ENCODE measurements at places on chromosomes 4 and X.

- DNase-seq, result no peak
Observed at GRCh38 chr4:105415281-105415744, 58.5 kb downstream of the PPA2 start.

DNA sequence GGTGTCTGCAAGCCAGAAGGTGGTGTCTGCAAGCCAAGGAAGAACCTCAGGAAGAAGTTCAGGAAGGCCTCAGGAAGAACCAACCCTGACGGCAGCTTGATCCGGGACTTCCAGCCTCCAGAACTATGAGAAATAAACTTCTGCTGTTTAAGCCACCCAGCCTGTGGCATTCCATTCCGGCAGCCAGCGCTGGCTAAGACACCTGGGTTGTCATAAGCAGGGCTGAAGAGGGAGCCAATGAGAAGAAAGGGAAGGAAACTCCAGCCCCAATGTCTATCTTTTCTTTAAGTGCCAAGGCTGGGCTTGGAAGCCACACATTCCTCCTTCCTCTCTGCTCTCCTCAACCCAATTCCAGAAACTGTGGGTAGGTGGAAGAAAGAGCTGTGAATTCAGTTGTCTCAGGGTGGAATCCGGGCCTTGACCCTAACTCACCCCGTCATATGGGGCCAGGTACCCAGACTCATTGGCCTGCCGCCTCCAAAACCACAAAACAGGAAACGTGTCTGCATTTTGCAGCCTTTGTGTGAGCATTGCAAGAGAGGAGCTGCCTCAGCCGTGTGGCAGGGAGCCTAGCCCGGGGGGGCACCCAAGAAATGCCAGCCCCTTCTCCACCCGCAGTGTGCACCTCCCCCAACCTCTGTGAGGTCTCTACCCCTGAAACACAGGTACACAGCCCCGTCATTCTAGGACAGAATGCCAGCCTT, 26.8 kb downstream of the CRMP1 start:
- DNase-seq, result no peak

DNA sequence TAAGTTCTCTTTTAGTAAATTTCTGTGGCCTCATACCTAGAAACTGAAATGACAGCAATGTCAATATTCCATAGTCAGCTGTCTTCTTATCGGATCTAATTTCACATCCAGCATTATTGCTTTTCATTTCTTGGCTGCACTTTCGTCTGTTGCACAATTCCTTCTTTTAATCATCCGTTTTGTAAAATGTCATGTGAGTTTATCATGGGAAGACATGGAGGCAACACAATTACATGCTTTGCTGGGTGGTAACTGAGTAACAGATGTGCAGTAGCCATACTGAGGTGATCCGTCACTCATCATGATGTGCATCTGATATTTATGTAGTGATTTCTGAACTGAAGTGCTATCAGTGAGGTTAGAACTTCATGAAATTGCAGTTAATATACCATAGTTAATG, 68.3 kb upstream of the SLC7A11 start:
- DNase-seq, result no peak

- no peak for DNase-seq
Observed at GRCh38 chr4:138573246-138573645, 331.1 kb upstream of the SLC7A11 start.

DNA sequence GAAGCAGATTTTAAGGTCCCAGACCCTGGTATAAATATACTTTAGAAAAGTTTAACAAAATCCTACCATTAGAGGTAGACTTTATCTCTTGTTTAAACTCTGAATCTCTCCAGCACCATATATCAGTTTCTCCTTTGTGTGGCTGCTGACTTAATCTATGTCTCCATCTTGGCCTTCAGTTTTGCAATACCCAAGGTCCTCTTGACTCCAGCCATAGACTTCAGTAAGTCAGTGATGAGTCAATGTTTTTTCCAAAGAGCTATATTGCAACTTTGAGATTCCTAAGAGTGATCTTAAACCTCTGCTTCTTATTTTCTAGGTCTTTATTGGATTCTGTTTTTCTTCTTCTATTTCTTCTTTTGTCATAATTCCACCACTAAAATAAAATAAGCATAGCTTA, 50.8 kb upstream of the ADGRL3 start:
- DNase-seq, result no peak

DNA sequence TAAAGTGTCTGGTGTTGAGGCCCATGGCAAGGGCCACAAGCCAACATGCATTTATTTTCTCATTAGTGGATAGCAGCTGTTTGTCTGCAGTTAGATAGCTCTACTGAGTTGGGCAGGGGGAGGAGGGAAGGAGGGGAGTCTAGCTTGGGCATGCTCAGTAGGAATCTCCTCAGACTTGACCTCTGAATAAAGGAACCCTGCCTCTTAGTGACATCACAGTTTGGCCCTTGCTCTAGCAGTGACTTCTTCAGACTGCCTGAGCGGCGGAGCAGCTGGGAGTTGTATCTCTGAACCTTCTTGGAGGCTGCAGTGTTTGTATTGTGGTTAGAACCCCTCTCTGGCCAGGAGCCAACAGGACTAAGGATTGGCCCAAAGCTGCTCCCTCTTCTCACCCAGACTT, 57.4 kb downstream of the BCORL1 start:
- DNase-seq, result no peak

DNA sequence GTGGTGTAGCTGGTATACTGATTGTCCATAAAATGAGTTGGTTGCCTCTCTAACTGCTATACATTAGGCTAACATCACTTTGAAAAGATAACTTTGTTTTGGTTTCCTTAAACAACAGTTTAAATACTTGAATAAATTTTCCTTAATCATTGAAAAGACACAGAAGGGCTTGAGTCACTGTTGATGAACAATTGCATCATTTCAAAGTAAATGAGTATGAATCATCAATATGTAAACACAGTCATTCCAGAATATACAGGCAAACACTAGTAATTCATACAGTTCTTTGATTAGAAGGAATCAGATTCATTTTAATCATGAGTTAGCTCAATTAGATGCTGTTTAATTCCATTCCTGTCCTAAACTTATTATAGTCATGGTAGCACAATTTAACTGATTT, 160.6 kb downstream of the AFF2 start:
- no peak for DNase-seq

DNA sequence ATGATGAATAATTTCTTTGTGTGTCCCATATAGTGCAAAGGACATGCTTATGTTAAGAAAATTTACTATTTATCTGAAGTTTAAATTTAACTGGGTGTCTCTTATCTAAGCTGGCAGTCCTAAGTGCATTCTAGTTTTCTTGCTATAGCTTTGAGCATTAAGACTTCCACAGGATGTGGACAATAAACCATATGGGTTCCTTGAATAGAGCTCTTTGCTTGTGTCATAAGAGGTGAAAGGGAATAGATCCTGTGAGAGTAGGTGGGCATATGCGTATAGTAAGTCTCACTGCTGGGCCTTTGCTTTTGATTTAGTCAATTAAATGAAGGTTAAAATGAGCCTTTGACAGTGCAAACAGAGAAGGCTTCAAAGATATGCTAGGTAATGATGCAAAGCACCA, 223.4 kb upstream of the GYPA start:
- no peak for DNase-seq

- DNase-seq, result no peak
Observed at GRCh38 chr4:78926826-78927225, 12.4 kb downstream of the PAQR3 start.

- no peak for DNase-seq
Observed at GRCh38 chr4:174189392-174190015, 94.0 kb downstream of the FBXO8 start.

GRCh38 chrX:10076765-10077164, 80.0 kb upstream of the CLCN4 start:
- DNase-seq, result no peak

GRCh38 chr4:176945334-176945733, 152.6 kb upstream of the VEGFC start:
- no peak for DNase-seq

GRCh38 chr4:152359208-152360044, 176.5 kb downstream of the FBXW7 start:
- no peak for DNase-seq

DNA sequence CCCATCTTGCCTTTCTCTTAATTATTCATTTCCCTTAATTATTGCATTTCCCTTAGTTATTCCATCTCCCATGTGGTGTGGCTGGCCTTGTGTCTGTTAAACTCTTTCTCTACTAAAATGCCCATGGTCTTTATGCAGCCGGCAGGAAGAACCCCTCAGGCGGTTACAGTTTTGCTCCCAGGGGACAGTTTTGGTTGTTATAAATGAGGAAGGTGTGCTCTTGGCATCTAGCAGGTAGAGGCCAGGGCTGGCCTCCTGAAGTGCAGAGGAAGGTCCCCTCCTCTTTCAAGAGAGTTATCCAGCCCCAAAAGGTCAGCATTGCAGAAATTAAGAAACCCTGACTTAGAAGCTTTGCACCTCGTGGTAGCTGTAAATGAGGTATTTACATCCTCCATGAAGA, 18.0 kb downstream of the TBL1X start:
- DNase-seq, result no peak

DNA sequence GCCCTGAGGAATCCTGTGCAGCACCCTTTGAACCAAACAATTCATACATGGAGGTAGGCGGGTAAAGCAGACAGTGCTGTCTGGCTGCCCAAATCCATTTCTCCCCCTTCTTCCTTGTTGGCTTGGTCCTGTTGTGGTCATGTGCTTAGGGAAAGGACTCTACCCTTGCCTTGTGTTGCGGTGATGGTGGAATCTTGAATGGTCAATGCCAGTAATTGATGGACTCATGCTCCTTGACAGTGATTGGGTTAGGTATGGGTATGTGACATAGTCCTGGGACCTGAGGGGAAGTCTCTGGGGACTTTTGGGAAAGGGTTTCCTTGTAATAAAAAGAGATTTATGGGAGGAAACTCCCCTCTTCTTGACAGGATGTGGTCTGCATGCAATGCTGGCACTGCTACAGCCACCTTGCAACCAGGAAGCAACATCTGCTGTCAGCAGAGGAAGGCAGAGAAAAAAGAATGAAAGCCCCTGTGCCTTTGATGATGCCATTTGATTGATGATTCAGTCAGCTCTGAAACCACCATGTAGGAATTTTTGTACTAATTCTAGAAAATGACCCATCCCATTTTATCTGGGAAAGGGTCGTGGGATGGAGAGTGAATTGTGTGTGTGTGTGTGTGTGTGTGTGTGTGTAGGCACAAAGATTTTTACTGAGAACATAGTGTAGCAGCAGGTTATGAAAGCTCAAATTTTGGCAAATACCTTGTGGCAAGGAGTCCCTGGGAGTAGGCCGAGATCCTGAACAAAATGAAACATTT, 30.0 kb upstream of the HUWE1 start:
- peak; percentile 38 for DNase-seq

GRCh38 chr4:94695384-94695783, 62.4 kb upstream of the BMPR1B start:
- no peak for DNase-seq

DNA sequence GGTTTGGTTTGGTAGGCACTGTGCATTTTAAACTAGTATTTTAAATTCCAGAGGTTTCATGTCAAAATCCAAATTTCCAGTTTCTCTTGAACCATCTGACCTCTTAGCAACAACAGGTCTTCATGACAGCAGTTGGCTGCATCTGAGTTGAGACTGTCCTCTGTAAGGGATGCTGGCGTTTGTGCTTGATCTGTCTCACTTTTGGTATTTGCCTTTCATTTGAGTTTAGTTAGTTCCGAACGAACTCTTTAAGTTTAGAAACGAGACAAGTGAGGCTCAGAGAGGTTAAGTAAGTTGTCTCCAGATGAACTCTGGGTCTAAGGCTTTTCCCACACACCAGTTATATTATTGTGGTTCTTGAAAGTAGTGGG, 29.1 kb downstream of the SPARCL1 start:
- no peak for DNase-seq

DNA sequence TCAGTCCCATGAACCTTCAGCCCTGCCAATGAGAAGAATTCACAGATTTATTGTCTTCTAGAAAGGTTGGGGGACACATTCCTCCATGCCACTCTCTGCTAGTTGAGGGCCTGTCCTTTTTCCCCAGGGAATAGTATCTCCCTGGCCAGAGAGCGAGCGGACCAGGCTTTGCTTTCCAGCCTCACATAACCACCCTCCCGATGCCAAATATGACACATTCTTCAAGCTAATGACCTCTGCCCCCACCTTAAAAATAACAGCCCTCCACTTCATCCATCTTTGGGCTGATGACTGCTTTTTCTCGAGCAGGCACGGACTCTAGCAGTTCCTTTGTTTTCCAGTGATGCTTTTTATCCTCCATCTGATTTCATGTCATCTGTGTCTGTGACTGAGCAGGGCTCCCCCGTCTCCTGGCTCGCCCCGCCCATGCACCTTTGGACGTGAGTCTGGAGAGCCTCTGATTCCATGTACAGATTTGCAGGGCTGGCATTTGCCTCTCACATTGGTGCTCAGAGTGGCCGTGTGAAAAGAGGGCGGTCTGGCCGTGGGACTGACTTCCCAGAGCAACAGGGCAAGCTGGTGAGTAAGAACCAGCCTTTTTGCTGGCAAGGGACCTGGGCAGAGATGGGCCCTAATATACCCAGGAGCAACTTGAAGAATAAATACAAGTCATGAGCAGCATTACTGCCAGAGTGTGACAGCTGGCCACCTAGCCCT, 279.8 kb downstream of the BCOR start:
- DNase-seq, result no peak

GRCh38 chr4:48228949-48229348, 40.7 kb downstream of the TEC start:
- DNase-seq, result no peak

DNA sequence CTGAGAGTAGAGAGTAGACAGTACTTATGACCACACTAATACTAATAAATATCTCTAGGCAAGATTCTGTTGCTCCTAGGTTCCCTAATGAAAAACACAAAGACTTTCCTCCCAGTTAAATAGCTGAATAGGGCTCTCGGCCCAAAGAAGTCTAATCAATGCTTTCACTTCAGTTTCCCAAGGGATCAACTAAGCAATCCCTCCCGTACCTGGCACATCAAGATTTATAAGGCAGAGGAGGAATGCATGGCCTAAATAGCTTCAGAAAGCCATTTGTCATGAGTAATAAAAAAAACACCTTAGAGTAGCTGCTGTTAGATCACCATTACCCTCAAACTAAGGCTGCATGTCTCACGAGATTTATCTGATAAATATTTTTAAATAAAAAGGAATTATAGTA, 56.8 kb upstream of the EXOC1L start:
- DNase-seq, result no peak

DNA sequence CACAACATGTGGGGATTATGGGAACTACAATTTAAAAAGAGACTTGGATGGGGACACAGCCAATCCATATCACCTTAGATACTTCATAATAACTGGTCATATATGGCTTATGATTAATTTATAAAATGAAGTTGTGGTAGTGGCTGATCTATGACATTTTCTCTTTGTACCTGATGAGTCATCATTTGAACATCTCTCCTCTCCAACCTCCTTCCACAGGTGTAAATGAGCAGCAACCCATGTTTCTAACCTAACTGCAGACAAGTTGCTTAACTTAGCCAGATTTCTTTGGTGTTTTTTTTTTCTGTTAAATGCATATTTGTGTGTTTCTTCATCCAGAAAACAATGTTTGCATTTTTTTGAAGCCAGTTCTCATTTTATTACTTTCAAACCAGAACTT, 42.6 kb downstream of the SPANXA2 start:
- DNase-seq, result no peak

GRCh38 chr4:22814906-22815305, 122.2 kb downstream of the GBA3 start:
- DNase-seq, result no peak

GRCh38 chr4:148344941-148345340, 97.3 kb downstream of the NR3C2 start:
- DNase-seq, result no peak

GRCh38 chr4:46992338-46992737, 1.0 kb downstream of the GABRA4 start:
- DNase-seq, result no peak

Measured in activated CD8-positive, alpha-beta memory T cell treated with anti-CD3 and anti-CD28 coated beads for 4 hours (primary cell).